ENCODE measurements at places on chromosomes 12 and 14. TPM values are rescaled to one million over a fixed set of nuclear protein-coding genes. Genes with fewer than 3 reads are reported as not detected.

DNA sequence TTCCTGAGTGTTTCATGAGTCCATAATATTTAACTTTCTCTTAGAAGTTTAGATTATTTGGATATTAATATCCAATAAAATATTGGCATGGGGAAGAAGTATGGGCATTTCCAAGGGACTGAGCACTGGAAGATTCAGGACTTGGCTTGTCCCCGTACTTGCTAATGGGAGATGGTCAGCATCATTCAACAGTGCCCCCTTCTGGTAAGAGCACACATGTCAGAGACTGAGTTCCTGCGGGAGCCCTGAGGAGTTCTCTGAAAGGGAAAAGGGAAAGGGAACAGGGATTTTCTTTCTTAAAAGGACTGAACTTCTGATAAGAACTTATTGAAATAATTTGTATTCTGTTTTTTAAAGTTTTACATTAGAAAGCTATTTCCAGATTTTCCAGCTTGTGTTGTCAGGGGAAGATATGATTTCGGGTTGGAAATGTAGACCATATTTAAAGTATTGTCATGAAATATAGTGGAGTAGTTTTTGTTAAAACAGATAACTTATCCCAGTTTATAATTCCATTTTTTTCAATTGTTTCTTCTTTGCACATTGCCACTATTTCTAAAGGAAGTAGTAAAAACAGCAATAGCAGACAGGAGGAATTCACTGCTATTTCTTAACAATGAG, 59.8 kb upstream of the C12orf71 start:
- no peak overlapping the region for H3K4me3 ChIP-seq
- H3K4me1 ChIP-seq = no peaks in the 10 kb centered on the region
- H3K27me3 ChIP-seq = no peaks in the 10 kb centered on the region
- peak; percentile 25 for DNase-seq

GRCh38 chr14:104657563-104658324, 31.7 kb upstream of the INF2 start:
- peaks cover 7% of the 10 kb centered on the region for H3K27me3 ChIP-seq
- DNase-seq = no peak
- no peak overlapping the region for H3K4me3 ChIP-seq
- no peak overlapping the region for H3K27ac ChIP-seq
- no peaks in the 10 kb centered on the region for H3K36me3 ChIP-seq
- H3K4me1 ChIP-seq = peaks cover 20% of the 10 kb centered on the region

DNA sequence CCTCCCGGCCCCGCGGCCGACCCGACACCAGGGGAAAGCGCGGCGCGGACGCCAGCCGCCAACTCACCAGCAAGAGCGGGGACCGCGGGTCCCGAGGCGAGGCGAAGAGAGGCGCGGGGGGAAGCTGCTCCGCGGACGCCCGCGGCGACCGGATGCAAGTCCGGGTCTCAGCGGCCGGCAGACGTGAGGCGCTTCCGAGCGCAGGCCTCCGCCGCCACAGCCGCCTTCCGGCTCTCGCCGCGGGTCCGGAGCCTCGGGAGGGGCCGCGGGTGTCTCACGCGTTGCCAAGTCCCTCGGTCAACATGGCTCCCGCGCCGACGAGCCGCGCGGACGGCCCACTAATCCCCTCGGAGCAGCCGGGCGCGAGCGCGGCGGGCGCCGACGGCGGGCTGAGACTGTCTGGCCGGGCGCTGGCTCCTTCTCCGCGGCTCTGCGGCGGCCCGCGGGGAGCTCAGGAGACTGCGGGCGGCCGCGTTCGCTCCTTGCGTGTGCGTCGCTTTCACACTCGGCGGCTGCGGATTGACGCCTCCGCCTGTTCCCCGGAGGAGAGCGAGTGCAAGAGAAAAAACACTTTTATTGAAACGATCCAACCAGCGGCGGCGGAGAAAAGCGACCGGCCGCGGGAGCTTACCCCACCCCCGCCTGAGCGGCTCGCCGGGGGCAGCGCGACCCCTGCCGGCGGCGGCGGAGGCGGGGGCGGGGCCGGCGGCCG, at the start of gene CDK17:
Gene CDK17, minus strand, starts transcription at position 521 of the 712 bp plus-strand sequence. CDS start 65,603 bp downstream, outside the sequence.
- DNase-seq = peak; percentile 91
- no peaks in the 10 kb centered on the region for H3K27me3 ChIP-seq
- H3K4me1 ChIP-seq = peaks cover 38% of the 10 kb centered on the region
- H3K4me3 ChIP-seq = peak within 1 kb of the TSS; percentile 67
- H3K27ac ChIP-seq = peak within 1 kb of the TSS; percentile 94

GRCh38 chr14:24576771-24577170, 721 bp upstream of the CTSG start:
- no peak overlapping the region for H3K4me3 ChIP-seq
- no peak overlapping the region for H3K27ac ChIP-seq
- H3K36me3 ChIP-seq = no peaks in the 10 kb centered on the region
- H3K27me3 ChIP-seq = no peaks in the 10 kb centered on the region
- H3K4me1 ChIP-seq = no peaks in the 10 kb centered on the region

Gene PRB2
- total RNA-seq = not detected

Gene SDSL
- total RNA-seq = 0.24 TPM

DNA sequence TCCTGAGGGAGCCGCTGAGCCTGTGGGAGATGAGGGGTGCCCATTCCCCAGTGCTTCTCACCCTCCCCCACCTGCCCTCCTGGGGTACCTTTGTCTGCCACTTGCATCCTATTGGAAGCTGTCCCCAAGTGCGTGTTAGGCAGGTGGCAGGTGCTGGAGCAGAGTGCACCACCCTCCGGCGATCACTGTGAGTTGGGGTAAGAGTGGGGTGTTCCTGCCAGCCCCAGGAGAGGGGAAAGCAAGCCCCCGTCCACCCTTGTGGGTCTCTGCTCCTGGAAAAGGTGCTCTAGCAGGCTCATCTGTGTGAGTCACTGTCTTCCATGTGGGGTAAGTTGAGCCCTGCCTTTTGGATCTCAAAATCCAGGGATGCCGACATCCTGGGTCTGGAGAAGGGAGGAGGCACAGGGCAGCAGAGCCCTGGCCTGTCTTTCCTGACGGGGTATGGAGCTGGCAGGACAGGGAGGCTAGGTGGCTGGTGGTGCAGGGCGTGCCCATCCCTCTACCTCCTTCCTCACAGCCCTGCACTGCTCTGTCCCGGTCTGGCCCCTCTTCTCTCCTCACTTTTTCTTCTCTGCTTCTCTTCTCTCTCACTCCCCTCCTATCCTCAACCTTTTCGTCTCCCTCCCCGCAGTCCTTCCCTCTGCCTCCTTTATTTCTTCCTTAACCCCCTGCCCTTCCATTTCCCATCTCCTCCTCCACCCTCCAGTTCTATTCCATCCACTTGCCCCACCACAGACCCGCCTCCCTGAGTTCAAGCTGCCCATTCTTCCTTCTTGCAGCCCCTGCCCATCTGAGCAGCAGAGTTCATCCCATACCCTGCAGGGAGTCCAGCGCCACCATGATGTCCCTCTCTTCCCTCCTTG, 20.1 kb upstream of the KRT7 start:
- no peak overlapping the region for H3K27ac ChIP-seq
- H3K4me3 ChIP-seq = no peak overlapping the region
- no peak for DNase-seq
- H3K36me3 ChIP-seq = no peaks in the 10 kb centered on the region
- no peaks in the 10 kb centered on the region for H3K4me1 ChIP-seq

- DNase-seq = no peak
- H3K27ac ChIP-seq = no peak overlapping the region
- H3K4me3 ChIP-seq = no peak overlapping the region
- H3K27me3 ChIP-seq = no peaks in the 10 kb centered on the region
- H3K36me3 ChIP-seq = no peaks in the 10 kb centered on the region
Observed at GRCh38 chr14:55105991-55106390, 23.1 kb upstream of the LGALS3 start.

Gene AQP6
- not detected for total RNA-seq

DNA sequence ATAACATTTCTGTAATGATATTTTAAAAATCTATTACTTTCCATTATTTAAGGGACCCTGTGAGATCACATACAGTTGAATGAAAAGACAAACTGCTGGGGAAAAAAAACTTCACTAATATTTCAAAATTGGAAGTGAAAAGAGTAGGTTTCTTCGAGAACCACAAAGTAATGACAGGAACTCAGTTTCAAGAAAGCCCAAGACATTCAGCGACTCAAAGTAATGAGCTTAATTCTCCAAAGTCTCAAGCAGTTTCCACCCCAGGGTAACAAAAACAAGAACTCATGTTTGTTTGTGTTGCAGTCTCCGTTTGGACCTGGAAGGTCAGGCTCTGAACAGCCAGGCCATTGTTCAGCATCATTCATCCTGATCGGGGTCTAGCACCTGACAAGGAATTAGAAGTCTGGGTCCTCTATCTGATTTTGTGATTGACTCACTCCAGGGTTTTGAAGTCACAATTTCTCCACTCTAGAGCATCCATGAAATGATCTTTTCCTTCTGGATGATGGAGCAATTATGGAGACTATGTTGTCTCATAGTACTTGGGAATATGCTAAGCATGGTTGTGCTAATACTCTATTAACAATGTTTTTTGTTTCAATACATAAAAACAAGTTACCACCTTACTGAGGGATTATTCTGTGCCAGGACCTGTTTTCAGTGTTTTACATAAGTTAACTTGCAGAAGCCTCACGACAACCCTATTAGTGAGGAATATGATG, 126.9 kb downstream of the SLC25A21 start:
- H3K27ac ChIP-seq = no peak overlapping the region
- no peak overlapping the region for H3K4me3 ChIP-seq
- no peaks in the 10 kb centered on the region for H3K4me1 ChIP-seq
- no peaks in the 10 kb centered on the region for H3K36me3 ChIP-seq
- H3K27me3 ChIP-seq = no peaks in the 10 kb centered on the region

GRCh38 chr14:78488938-78489337, 318.8 kb downstream of the NRXN3 start:
- H3K27ac ChIP-seq = no peak overlapping the region
- no peak overlapping the region for H3K4me3 ChIP-seq
- no peaks in the 10 kb centered on the region for H3K4me1 ChIP-seq
- DNase-seq = no peak

DNA sequence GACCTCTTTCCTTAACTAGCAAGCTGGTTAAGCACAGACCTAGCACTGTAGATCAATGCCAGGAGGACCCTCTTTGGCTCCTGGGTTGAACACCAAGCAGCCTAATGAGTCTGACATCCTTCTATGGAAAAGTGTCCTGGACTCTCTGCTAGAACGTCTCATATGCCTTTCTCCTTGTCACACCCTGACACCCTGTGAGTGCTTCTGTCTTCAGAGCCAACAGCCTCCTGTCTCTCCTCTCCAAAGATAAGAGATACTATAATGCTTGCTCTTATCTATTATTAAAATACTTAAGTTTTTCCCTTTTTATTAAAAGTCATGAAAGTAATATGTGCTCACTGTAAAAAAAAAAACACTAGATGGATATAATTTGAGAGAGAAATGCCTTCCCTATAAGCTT, 222.7 kb downstream of the FOXN3 start:
- no peak for DNase-seq
- H3K27me3 ChIP-seq = no peaks in the 10 kb centered on the region
- peaks cover 8% of the 10 kb centered on the region for H3K36me3 ChIP-seq
- no peak overlapping the region for H3K4me3 ChIP-seq

Gene CMA1
- total RNA-seq = not detected

DNA sequence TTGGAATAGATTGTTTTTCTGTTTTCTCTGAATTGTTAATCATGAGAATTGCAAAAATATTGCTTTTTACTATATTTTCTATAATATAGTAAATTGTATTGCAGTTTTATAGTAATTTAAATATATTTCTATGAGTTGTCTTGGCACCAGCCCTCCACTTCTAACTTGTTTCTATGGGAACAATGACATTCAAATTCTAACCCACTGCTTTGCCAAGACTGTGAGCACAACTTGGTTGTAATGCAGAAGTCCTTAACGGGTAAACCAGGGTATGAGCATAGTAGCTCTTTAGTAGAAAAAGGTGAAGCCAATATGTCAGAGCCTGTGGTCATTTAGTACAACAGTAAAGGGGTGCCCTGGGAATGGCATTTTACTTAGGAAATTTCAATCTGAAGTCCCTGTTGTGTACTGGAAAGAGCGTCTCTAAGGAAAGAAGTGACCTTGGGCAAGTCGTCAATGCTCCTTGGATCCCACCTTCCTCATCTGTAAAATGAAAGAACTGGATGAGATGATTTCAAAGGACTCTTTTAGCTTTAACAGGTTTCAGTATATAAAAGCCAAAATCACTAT, 283.3 kb downstream of the ATP23 start:
- H3K4me3 ChIP-seq = no peak overlapping the region
- H3K4me1 ChIP-seq = no peaks in the 10 kb centered on the region
- no peaks in the 10 kb centered on the region for H3K27me3 ChIP-seq
- H3K27ac ChIP-seq = no peak overlapping the region
- no peak for DNase-seq
- H3K36me3 ChIP-seq = no peaks in the 10 kb centered on the region

Gene SLC10A1
- total RNA-seq = not detected

DNA sequence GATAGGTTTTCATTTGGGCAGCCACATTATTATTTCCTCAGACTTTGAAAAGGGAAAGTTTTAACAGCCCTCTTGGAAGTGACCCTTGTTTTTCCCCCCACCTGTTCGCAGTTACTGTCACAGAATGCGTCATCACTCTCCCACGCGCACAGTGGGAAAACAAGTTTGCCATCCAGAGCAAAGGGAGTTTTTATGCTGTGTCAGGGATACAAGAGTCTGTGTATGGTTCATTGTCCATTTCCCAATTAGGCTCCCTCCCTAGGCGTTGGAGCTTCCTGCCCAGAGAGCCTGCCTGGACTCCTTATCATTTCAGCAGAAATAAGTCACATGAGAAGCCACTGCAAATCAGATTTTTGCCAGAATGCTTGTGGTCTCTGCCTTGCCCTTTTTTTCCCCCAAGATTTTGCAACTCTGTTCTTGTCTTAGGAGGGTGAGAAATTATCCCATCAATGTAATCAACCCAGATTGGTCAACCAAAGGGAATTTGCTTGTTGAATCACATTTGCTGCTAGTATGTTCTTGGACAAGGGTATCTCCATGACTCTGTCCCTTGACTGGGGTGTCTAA, 104.1 kb downstream of the IGF1 start:
- H3K36me3 ChIP-seq = no peaks in the 10 kb centered on the region
- no peaks in the 10 kb centered on the region for H3K27me3 ChIP-seq
- no peak for DNase-seq

DNA sequence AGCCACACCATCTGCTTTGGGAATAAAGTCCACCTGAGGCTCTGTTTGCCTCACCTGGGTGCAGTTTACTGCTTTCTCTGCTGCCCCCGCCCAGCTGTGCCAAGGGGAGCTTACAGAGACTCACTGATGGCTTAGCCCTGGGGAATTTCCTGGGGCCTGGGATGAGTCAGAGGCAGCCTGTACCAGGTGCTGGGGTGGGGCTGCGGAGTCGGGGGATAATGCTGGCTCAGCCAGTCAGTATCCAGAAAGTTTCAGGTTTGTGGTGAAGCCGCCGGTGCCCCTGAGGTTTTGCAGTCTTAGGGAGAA, 22.3 kb downstream of the PLEKHG3 start:
- H3K27me3 ChIP-seq = no peaks in the 10 kb centered on the region
- no peak overlapping the region for H3K4me3 ChIP-seq
- no peak overlapping the region for H3K27ac ChIP-seq
- no peak for DNase-seq
- H3K36me3 ChIP-seq = no peaks in the 10 kb centered on the region

- H3K27me3 ChIP-seq = no peaks in the 10 kb centered on the region
- peaks cover 30% of the 10 kb centered on the region for H3K36me3 ChIP-seq
- no peak overlapping the region for H3K27ac ChIP-seq
- no peak overlapping the region for H3K4me3 ChIP-seq
- peaks cover 17% of the 10 kb centered on the region for H3K4me1 ChIP-seq
- no peak for DNase-seq
Observed at GRCh38 chr12:111453071-111453989, 47.6 kb downstream of the SH2B3 start.

Data from CD8-positive, alpha-beta memory T cell (primary cell).